ENCODE measurements at places on chromosomes 1 and 21.

- DNase-seq, result no peak
These were observed 1128.7 kb downstream of the AMY1C start for GRCh38 chr1:104878203-104878909.

DNA sequence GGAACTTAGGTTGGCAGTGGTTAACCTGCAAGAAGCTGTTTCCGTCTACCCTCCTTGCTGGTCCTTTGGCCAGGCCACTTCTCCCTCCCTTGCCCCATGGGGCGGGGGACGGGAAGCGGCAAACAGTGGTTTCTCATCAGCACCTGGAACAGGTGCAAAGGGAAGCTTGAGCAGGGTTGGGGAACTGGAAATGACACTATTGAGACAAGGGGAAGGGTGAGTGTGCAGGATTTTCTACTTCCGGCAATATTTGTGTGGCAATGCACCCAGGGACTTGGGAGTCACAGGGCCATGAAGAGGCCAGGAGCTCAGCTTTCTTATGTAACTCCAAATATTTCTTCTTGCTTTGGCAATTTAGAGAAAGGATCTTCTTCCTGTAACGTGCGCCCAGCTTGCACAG lies 29.0 kb upstream of the SARS1 start:
- DNase-seq, result peak; percentile 24

DNA sequence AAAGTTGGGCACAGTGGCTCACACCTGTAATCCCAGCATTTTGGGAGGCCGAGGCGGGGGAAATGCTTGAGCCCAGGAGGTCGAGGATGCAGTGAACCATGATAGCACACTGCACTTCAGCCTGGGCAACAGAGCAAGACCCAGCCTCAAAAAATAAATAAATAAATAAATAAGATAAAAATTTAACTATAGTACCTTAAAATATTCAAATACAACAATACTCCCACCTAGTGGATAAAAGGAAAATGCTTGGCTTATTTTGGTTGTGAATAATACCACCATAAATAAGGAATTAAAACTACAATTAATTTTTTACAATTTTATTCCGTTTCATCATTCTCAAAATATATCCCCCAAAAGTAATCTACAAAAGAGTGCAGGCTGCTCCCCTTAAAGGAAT lies 8.1 kb downstream of the PSMG1 start:
- no peak for DNase-seq

DNA sequence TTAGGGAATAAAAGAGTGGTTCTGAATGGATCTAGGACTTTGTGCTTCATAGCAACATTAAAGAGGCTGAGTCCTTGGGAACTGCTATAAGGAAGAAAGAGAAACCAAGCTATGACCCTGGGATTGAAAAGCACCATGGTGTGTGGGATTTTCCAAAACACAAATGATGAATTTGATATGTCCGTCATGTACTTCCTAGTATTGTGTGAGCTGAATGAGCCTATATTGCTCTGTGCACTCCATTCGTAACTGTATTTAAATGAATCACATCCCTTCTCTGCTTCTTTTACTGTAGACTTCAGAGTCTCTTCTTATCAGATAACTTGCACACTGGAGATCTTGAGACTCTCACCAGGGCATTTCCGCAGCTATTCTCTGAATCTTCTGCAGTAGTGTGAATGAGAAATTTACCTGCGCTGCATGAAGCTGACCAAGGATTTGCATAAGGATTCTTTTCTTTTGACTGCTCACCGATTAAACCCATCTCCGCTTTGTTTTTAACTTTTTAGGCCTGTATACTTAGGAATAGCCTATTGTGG lies 23.1 kb upstream of the OR10J4 start:
- no peak for DNase-seq

GRCh38 chr21:46095814-46096595 lies 1.9 kb upstream of the COL6A2 start:
- DNase-seq, result no peak

DNA sequence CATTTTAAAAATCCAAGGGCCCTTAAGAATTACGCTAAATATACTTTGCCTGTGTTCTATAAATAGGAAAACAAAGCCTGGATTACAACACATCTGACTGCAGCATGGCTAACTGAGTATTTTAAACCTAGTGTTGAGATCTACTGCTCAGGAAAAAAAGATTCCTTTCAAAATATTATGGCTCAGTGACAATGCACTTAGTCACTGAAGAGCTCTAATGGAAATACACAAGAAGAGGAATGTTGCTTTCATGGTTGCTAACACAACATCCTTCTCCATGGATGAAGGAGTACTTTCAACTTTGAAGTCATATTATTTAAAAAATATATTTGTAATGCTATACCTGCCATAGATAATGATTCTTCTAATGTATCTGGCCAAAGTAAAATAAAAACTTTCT lies 248.3 kb upstream of the NEGR1 start:
- no peak for DNase-seq

- no peak for DNase-seq
These were observed 57.5 kb upstream of the IL12RB2 start for GRCh38 chr1:67250051-67250653.

GRCh38 chr1:182355723-182356098 lies 35.9 kb downstream of the GLUL start:
- no peak for DNase-seq

- no peak for DNase-seq
These were observed 10.8 kb downstream of the CCDC17 start for GRCh38 chr1:45612941-45613579.

GRCh38 chr1:201570886-201571624 lies 32.1 kb downstream of the NAV1 start:
- no peak for DNase-seq

DNA sequence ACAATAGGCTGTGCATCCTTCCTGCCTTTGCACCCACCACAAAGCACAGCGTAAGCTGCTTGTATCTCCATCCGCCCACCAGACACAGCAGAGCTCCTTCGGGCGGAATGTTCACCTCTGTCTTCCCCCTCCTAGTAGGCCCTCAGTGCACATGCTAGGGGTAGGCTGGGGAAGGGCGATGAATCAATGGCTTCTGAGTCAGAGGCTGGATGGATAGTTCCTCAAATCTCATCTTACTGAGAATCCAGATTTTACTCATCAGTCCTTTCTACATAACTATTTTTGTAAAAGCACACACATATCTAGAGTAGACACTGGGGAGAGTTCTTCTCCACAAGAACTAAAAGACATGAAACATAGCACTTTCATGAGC lies 73.8 kb downstream of the BCAR3 start:
- no peak for DNase-seq

DNA sequence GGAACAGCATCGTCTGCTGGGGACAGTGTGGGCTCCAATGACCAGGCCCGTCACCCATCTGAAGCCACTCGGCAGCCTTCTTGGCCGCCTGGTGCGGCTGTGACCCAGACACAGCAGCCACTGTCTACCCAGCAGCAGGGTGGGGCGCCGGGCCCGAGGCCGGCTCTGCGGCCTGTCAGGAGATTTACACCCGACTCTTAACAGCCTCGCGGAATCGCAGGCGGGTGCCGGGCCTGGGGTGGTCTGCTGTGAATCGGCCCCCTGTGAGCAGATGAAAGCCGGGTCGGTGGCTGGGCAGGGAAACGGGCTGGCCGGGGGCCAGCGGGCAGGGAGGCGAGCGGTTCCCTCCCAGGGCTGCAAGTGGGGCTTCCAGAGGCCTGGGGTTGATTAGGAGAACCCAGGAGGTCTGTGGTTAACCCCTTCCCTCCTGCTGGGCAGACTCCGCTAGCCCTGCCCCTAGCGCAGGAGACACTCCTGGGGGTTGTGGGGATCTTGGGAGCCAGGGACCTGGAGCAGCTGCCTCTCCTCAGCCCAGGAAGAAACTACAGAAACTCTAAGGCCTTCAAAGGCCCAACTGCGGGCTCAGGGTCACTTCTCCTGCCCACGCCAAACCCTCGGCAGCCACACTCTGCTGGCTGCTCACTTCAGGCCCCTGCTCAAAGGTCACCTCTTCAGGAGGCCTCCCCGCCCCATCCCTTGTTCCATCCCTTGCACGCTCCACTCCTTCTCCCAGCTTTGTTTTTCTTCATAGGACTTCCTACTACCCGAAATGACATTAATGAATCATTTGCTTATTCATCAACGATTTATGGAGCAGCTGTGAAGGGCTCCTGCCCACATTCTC lies 15.6 kb downstream of the RUNX3 start:
- DNase-seq, result peak; percentile 18

GRCh38 chr1:204633665-204634064 lies 51.9 kb downstream of the LRRN2 start:
- peak; percentile 52 for DNase-seq

GRCh38 chr21:17454315-17455027 lies 58.4 kb upstream of the CXADR start:
- peak; percentile 71 for DNase-seq

DNA sequence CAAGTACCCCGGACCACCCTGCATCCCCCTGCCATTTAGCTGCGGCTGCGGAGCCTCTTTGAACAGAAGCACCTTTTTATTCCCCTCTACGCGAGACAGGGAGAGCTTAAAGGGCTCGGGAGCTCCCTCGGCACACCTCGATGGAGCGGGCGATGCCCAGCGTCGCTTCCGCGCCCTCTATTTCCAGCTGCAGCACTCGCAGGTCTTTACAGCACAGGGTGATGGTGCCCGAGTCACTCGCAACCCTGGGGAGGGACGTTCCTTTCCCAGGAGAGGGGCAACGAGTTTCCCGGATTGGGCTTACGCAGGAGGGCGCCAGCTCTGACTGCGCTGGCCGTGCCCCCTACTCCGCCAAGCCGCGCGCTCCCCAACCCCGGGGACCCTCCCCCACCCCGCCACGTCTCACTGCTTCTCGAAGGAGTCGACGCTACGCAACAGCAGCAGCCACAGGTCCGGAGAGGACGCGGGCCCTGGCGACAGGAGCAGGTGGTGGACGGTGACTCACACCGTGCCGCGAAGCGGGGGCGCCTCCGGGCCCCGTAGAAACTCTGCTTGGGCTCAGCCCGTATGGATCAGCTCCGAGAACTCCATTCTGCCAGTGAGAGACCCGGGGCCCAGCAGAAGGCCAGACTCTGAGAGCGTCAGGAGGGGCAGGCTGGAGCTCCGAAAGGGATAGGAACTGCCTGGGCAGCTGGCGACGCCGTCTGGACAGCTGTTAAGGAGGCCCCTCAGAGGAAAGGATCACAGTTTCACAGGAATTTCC lies 5.8 kb upstream of the FAM167B start:
- peak; percentile 32 for DNase-seq

DNA sequence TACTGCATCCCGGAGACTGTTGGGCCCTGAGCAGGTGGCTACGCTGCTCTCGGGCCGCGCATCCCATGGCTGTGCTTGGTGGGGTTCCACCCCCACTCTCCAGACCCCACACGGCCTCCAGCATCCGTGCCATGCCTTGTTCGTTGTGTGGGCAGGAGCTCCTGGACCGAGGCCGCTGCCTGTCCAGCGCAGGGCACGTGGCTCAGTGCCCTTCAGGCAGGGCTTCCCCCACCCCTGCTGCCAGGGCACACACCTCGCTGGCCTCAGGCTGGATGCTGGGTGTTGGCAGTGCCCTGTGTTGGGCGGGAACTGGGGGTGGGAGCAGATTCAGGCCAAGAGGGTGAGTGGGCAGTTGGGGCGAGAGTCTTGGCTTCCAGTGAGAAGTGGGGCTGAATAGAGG lies 9.9 kb downstream of the PRKCZ start:
- DNase-seq, result no peak

DNA sequence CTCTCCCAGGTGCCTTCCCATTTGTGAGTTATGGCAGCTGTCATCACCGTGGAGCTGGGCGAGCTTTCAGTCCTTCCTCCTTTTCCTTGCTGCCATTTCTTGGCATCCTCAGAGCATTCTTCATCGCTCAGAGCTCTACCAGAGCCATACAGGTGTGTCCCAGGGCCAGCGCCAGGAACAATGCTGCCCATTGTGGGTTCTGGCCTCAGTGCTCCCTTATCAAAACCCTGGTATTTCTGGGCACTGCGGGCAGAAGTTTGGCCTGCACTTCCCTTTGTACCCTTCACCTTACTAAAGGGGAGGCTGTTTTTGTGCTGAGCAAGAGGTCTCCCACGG lies 28.5 kb downstream of the RASSF5 start:
- no peak for DNase-seq

GRCh38 chr1:78171736-78172590 lies 126.2 kb downstream of the GIPC2 start:
- DNase-seq, result no peak

GRCh38 chr1:52140633-52141512 lies 1.0 kb upstream of the ZFYVE9 start:
- no peak for DNase-seq

DNA sequence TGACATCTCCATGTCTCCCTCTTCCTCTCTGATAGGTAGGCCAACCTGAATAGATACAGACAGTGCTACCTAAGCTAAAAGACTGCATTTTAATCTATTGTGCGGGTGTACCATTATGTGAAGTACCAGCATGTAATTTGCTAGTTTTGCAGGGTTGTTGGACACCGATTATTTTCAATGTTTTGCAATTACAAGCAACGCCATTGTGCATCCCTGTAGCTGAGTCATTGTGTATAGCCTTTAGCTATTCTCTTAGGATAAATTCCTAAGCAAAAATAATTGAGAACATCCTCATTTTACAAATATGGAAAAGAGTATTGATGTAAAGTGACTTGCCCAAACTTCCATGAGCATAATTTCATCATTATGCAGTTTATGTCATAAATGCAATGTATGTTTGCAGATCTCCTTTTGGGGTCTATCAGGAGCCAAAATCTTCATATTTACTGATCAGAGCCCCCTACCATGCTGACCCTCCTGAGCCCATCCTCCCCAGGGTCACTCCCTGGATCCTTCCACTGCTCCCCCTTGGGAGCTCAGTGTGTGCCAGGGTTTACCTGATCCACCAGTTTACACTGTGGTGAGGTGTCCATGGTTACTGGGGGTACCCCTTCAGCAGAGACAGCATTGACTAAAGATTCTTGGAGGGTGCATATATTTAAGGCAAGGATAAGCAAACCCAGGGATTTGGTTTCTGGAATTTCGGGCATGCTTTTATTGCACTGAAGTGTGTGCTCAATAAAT lies 80.6 kb downstream of the CCDC185 start:
- DNase-seq, result no peak

- no peak for DNase-seq
These were observed 738 bp downstream of the CELF3 start for GRCh38 chr1:151715726-151716404.

DNA sequence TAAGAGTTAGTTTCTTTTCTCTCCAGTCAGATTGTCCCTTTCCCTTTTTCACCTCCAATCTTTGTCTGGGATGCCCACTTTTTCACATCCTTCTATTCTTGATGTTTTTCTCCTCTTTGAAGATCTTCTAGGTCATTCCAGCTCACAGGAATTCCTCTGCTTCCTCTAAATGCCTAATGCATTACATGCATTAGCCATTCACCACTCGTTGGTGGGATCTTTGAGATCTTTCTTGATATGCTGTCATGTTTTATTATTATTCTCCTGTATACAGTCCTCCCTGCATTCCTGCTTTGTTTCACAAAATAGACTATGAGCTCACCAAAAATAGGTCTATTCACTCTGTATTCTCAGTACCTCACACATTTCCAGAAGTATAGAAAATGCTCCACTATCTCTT lies 129.0 kb downstream of the LYPLAL1 start:
- DNase-seq, result no peak

Data from posterior cingulate gyrus (tissue), 11 donors.